NCI-H82 (cell line): ENCODE measurements at places on chromosomes 4 and X.

- DNase-seq, result no peak
Observed at GRCh38 chr4:917992-918391, 14.1 kb downstream of the GAK start.

GRCh38 chr4:170170861-170171260, 81.1 kb upstream of the AADAT start:
- DNase-seq, result no peak

DNA sequence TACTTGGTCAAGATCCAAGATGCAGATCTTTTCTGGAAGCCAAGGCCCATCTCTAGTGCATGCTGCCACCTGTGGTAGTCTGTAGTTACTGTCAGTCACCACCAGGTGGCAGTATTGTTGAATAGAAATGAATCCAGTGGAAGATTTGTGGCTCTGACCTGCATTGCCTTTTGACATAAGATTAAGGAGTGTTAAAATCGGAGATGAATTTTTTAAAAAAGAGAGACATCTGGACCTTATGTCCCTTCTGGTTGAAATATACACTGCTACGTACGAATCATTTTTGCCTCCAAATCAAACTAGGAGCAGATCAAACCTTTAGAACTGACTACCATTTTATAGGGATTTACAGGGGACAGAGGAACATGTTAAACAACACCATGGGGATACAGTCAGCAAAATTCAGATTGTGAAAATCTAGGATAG, 46.9 kb upstream of the RHOH start:
- peak; percentile 77 for DNase-seq

DNA sequence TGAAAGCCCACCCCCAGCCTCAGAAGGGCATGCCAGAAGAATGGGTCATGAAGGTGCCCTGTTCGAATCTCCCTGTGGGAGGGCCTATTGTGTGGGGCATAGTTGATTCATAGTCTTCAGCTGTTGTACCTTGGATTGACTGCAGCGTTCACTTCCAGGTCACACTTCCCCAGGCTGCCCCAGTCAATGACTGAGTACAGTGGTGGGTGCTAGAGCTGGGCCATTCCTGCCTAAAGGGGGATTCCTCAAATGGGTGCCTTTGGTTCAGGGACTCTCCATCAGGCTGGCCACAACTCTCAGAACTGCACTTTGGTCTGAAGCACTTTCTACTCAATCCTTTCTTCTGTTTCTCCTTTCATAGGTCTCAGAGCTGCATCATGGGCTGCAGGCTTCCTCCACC, 35.0 kb upstream of the RASGEF1B start:
- DNase-seq, result no peak

DNA sequence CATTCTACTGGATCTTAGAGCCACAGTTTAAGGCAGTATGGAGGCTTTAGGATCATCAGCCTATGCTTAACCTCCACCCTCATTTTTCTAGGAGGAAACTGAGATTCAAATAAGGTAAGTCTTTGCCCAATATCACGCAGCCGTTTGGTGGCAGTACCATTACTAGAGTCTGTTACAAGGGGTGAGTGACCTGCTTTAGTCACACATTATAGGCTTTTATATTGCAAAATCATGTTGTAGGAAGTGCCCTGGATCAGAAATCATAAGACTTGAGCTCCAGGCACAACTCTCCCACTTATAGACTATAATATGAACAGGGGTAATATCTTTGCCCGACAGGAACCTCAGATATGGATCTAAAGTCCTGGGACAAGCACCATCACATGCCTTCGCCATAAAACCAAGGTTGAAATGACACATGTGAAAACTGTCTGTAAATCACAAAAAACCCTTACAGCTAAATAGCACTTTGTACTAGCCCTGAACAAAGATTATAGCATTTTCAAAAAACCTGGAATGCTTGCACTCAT, 19.2 kb downstream of the HPSE start:
- DNase-seq, result no peak

GRCh38 chrX:103254921-103255493, at the start of gene TCEAL8:
Gene TCEAL8, minus strand, starts transcription at chrX:103255155. Its CDS starts 1,176 bp downstream, at chrX:103253979.
- DNase-seq, result peak; percentile 91

DNA sequence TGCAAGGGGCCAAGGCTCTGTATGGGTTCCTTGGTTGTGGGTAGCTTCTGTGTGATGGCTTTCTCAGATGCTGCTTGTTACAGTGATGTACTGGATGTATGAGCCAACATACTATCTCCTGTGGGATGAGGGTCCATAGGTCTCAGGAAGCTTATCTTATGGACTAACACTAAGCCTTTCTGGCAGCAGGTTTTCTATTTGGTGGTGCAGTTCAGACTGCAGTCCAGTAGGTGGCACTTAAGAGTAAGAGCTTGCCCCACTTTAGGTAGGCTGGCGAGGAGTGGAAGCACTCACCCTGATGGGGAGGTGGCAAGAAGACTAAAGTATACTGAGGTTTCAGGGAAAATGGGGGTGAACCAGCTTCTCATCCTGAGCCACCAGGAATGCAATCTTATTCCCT, 306.7 kb upstream of the MAOA start:
- DNase-seq, result peak; percentile 82

- no peak for DNase-seq
Observed at GRCh38 chr4:16411501-16412085, 185.3 kb upstream of the TAPT1 start.

GRCh38 chr4:76806346-76806745, 91.6 kb downstream of the SOWAHB start:
- no peak for DNase-seq

DNA sequence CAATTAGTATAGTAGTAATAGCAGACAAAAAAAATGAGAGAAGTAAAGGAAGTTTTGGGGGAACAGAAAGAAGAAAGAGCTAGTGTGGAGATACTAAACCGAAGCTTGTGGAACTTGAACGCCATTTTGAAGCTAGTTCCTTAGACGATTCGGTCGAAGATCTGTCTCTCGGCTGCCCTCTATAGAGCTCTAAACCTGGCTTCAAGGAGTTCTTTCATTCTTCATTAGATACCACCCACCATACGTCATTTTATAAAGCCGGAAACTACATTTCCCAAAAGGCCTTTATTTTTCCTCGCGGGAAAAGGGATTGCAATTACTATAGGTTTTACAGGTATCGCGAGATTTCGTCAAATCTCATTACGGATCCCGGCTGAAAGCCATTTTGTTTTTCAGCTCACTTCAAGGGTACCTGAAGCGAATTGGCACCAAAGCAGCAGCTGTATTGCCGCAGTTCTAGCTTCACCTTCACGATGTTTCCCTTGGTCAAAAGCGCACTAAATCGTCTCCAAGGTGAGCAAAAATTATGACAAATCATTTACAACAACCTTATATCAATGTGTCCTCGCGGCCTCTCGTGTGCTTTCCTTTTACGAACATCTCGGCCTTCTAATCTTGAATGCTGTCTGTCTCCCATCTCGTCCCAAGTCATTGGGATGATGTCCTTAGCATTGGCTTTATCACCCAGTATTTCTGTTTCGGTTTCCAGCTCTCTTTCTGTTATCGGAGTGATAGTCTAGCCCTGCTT, at the start of gene COX7B:
TSS of gene COX7B (plus strand) at position 388 of the 748 bp plus-strand sequence. CDS start at position 474, 86 bp downstream.
- peak; percentile 99 for DNase-seq

- peak; percentile 62 for DNase-seq
Observed at GRCh38 chr4:26235500-26235899, 85.3 kb upstream of the RBPJ start.

DNA sequence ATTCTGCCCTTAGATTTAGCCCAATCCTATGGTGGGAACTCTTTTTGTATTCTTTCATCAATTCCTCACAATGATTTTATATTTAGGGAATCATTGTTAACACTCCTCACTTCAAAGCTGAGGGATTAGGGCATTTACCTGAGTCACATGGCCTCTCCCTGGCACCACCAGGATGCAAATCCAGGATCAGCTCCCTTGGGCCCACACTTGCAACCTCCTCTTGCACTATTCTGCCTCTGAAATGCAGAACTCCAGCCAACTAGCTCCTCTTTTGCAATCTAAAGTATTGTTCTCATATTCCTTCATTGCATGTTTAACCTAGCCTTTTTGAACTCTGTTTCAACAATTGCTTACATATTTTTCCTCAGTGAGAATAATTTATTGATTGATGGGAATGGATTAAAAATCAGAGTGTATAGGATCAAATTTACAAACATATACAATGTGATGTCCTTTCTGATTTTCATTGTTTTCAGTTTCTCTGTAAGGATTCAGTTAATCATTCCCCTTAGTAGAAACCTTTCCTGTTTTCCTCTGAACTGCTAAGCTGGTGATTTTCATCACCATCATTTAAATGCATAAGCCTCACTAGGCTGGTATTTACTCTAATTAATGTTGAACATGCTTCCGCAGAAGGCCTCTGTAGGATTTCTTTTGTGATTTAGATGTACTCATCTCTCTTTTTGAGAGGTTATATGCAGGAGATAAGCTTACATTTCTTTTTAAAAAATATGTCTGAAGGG, 3.3 kb upstream of the RELL1 start:
- DNase-seq, result peak; percentile 24

DNA sequence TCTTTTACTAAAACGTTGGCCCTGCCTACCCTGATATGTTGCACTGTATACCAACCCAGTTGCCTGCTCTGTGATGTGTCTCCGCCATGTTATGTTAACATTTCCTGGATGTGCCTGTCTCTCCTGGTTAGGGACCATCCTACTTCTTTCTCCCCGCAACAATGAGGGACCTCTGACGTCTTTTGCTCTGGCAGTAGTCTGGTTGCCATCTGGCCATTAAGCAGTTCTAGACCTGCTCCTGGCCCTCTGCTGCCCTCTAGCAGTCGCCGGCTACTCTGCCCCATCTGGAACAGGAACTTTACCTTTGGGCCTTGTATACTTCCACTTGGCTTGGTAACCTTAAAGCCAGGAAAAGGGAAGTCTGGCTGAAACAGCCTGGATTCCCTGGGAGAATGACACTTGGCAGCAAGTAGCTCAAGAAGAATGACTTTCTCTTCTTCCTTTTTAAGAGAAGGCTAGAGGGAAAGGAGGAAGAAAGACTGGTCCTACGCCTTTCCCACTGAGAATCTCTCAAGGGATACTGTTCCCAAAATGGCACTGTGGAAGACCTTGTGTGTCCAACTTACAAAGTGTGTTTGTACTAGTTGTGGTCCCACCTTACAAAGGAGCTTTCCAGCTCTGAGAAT, 63.5 kb downstream of the GPC3 start:
- peak; percentile 86 for DNase-seq

DNA sequence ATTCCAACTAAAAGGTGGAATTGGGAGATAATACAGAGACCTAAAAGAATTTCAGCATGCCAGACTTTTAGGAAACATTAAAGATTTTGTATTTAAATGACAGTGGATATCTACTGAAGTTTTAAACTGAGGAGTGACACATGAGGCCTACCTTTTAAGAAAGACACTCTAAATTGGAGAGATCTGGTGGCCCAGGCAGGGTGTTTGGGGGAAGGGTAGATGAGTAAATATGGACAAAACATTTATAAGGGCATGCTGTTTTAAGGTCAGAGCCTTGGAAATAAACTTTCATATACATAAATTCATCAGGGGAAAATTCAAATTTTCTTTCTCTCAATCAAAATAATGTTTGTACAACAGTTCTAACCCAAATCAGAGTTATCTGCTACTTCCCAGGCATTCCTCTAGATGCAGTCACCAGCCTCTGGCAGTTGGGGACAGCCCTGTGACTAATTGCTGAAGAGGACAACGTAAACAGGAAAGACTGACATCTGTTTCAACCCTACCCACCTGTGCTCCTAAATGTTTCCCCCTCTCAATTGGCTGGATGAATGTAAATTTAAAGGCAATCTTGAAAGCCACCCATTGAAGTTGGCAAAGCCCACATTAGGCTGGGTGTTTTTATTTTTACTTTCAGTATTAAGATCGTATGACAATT, 1646.9 kb upstream of the ADGRL3 start:
- DNase-seq, result peak; percentile 29

- no peak for DNase-seq
Observed at GRCh38 chrX:51891821-51892551, 1.4 kb upstream of the MAGED1 start.

GRCh38 chr4:15868826-15869413, 69.6 kb downstream of the FGFBP1 start:
- DNase-seq, result no peak

- DNase-seq, result no peak
Observed at GRCh38 chr4:174100910-174101309, 182.6 kb downstream of the FBXO8 start.

DNA sequence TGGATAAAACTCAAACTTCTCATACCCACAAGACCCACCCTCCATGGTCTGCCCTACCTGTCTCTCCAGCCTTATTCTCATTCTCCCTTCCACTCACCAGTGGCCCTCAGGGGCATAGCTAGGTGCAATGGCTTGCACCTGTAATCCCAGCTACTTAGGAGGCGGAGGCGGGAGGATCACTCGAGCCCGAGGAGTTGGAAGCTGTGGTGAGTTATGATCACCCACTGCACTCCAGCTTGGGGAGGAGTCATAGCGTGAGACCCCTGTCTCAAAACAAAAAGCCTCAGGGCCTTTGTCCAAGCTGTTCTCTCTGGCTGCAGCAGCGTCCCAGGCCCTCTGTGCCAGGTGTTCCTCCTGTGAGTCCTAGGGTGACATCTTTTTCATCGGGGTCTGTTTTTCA, 16.5 kb downstream of the TKTL1 start:
- DNase-seq, result no peak

DNA sequence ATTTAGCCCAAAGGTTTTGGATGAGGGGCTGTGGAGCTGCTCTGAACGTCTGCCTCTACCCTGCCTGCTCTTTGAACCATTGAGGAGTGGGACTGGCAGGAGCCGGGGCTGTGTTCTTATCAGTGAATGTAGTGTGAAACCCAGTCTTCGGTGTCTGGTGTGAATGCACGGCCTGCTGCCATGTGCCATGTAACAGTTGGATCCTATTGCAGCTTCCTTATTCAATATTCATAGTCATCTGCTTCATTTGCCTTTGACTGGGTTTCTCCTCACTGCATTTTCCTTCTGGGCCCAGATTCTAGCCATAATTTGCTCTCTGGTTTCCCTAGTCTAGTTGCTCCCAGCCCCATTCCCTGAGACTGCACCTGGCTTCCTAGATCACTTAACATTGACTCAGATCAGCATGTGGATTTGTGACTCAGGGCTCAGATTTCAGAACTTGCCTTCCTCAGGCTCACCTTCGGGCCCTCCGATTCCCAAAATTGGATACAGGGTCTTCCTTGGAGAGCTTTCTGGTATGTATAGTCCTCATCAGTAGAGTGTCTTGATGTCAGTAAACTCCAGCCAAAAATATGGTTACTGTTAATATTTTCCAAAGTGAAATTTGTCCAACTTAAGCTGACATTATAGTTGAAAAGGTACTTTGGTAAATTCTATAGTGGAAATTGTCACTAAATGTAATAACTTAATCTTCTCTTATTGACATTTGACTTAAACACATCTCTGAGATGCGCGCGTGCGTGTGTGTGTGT, 94.0 kb upstream of the DDIT4L start:
- no peak for DNase-seq

- DNase-seq, result peak; percentile 16
Observed at GRCh38 chr4:78613522-78614321, 62.2 kb downstream of the ANXA3 start.
